Mesothelial cell of epicardium (in vitro differentiated cells): ENCODE measurements at places on chromosomes 1 and 21. TPM values are rescaled to one million over a fixed set of nuclear protein-coding genes. Genes with fewer than 3 reads are reported as not detected.

DNA sequence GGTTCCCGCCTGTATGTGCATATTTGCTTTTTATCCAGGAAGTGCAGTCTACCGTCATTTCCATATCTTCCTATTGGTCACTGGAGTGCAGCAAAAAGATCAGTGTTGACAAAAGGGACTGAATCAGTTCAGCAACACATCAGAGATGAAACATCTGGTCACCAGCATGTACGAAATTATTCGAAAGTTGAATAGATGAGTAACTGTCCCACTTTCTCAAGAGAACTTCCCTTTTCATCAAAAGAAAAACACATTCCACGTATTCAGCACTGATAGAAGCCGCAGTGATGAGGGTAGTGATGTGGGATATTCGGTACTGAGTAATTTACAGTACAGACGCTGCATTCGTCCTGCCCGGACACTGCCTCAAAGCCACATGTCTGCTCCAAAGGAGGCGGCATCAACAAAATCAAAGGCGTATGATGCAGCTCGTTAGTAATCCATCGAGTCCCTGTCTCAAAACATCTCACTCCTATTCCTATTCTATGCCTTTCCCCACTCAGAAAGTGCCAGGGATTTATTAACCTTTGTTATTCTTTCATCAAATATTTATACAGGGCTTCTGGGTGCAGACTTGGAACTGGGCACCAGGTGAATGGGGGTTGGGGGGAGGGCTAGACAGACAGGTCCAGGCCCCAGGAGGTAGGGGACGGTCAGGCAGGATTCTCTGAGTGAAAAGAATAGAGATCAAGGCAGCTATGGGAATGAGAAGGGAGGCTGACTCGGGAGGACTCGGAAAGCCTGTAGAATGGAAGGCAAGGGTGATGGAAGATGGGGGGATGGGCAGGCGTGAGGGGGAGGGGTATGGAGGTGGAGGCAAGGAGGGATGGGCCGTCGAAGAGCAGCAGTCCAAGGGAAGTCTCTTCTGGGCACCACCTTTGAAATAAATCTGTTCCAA, 79.5 kb upstream of the SLC45A1 start:
- no peak for DNase-seq

- no peak for DNase-seq
Observed at GRCh38 chr1:156009404-156009803, 11.3 kb downstream of the SSR2 start.

GRCh38 chr1:230423951-230424350, 2.2 kb downstream of the PGBD5 start:
- no peak for DNase-seq

The OR2T11 gene
- total RNA-seq = not detected in 3 replicates

DNA sequence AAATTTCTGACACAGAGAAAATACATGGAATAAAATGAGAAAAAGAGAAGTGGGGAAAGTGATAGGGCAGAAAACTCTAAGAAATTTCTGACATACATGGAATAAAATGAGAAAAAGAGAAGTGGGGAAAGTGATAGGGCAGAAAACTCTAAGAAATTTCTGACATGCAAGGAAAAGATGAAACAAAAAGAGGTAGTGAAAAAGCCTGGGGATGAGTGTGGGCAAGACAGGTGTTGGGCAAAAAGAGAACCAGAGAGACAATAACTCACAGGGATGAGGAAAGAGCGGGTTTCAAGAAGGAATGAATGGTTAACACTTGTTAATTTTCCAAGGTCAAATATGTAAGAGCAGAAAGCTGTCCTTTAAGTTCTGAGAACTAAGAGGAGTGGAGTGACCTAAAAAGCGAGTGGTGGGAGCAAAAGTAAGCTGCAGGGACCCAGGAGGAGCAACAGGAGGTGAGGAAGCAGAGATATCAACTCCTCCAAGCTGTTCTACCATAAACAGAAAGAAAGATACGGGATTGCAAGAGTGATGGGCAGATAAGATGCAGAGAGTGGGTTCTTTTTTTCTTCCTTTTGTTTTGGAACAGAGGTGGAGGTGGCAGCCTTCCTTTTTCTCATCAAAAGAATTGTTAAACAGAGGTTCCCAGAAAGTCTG, 29.9 kb upstream of the EXO1 start:
- DNase-seq = no peak

DNA sequence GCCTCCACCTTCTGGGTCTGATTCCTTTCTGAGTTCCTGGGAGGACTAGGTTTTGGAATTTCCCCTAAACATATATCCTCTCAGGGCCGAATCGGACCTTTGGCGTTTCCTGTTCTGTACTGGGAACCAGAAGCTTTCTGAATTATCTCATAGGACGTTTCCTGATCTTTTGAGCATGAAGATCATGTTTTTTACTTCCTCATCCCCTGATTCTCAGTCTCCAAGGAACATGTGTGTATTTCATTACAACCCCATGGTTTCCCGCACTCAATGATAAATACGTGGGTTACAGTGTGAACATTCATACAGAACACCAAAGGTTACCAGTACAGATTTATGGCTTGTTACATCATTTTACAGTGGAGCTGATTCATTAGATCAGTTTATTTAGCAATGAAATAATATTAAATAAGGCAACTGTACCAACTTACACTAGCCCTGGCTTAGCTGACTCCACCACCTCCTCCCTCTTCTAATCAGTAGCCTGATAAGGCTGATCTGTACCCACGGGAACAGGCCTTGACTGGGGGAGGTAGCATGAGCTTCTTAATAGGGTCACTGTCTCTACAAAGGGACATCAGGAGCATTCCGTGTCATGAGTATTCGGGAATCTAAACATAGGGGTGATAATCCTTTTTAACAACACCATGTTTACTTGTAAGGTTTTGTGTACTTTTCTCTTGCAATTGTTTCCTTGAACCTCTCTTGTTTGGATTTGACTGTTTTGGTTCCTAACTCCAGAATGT, 57.8 kb upstream of the ERRFI1 start:
- no peak for DNase-seq

The AQP10 gene
- total RNA-seq = 0.57 to 1.00 TPM (median 0.60 TPM) in 3 replicates
